Activated CD8-positive, alpha-beta memory T cell treated with anti-CD3 and anti-CD28 coated beads for 48 hours (primary cell): ENCODE measurements at places on chromosomes 5 and 9.

DNA sequence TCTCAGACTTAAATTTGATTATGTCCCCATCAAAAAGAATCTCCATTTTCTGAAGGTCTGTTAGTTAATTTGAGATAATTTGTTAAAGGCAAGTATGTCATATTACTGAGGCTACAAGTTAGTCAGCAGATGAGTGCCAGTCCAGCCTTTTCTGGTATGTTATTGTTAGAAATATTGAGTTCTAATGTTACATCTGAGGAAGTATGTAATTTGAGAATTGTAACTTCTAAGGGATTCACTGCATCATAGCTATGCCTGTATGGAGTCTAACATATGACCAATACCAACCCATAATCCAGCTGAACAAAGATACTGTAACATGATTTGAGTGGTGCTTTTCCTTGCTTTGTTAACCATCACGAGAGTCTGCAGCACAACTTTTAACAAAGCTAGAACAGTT, 13.9 kb downstream of the SLC23A1 start:
- DNase-seq: no peak

- DNase-seq: no peak
These were observed 3.5 kb downstream of the PRXL2C start for GRCh38 chr9:96651626-96652025.

DNA sequence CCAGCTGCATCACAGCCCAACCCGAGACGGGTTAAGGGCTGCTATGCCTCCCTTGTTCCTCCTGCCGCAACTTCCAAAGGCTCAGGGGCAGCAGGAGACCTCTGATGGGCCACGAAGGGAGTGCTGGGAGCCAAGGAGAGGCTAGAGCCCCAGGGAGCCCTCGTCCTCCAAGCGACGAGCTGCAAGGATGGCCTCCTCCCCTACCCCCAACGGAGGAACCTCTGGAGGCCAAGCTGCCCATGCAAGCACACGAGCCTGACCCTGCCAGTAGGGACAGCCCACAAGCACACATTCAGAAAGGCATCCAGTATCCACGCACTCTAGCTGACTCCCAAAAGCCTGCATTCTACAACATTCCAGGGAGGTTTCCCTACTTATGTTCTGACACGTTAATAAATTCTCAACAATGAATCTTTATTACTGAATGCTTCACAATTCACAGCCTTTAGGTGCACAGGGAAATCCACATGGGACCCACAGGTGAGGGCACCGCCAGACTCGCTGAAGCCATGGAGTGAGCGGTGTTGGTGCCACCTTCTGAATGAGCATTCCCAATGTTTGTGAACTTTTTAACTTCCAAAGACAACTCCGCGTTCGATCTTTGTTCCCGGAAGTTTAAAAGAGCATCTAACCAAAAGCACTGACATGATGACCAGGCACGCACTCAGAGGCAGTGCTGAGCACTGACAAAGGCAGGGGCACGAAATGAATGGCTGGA, 28.7 kb downstream of the IPPK start:
- DNase-seq: no peak

- DNase-seq: no peak
These were observed 21.5 kb downstream of the PALM2AKAP2 start for GRCh38 chr9:109801484-109801883.

DNA sequence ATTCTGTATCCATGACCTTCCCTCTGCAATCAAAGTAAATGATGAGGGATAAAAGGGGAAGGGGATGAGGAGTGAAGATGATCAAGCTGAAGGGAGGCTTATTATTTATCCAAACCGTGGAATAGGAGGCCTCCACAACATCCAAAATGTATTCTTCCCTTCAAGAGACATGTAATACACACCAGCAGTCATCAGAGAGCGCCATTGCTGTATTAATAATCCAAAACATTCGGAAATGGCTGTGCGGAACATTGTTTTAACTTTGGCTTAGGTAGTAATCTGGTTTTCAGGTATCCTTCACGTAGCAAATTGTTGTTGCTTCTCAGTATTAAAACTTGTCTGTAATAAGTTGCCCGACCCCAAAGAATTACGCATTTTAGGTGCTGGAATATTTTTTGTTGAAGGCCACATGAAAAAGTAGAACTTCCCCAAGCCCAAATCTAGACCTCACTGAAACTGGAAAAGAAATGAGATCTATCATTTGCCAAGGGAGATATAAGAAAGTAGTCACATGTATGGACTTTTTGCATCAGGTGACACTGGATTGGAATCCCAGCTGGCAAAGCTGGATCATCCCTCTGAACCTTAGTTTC, 2.6 kb upstream of the BOD1 start:
- DNase-seq: no peak

GRCh38 chr5:130529511-130530485, 625.5 kb downstream of the CHSY3 start:
- no peak for DNase-seq

DNA sequence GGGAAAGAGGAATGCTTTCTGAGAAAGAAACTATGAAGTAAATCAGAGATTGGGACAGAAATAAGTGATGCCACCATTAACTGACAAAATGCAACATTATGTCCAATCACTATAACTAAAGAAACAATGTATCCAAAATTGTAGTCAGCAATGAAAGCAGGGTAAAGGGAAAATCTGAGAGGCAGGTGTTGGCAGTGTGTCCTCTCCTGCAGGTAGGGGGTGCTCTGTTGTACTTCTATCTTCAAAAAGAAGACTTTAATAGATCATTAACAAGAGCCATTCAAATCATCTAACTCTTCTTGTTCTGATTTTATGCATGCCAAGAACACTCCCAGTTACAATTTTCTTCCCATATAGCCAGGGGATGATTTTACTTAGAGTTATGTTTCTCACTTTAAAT, 1275.7 kb downstream of the PTPRD start:
- no peak for DNase-seq

GRCh38 chr5:54981928-54982327, 3.5 kb downstream of the ESM1 start:
- DNase-seq: no peak

GRCh38 chr5:59756373-59757035, 137.0 kb downstream of the PDE4D start:
- no peak for DNase-seq

DNA sequence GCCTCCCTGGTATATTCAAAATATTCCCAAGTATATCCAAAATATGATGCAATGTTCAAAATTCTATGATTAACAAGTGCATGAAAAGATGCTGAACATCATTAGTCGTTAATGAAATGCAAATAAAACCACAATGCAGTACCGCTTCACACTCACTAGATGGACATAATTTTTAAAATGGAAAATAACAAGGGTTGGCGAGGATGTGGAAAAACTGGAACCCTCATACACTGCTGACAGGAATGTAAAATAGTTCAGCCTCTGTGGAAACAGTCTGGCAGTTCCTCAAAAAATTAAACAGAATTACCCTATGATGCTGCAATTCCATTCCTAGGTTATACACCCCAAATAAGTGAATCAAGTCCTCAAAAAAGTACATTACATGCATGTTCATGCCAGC, 36.1 kb upstream of the MYOT start:
- DNase-seq: no peak

DNA sequence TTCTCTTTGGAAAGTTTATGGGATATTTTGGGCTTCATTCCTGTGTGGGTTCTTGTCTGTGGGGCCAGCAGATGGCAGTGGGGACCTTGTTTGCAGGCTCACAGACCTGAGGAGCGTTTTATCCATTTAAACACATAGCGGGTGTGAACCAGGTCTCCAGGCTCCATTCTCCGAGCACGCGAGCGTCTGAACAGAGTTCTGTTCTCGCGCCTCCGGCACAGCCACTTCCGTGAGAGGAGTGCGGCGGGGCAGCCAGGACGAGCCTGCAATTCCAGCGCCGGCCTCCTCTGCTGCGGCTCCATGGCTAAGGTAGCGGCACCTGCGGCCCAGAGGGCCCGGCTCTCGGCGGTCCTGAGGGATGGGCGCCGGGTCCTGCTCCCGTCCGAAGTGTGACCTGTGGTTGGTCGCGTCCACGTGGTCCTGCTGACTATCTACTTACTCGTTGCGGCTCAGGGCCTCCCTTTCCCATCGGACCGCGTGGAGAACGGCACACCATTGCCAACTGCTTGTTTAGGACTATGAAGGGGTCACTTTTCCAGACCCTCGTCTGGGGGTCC, 7.3 kb downstream of the NRARP start:
- no peak for DNase-seq

DNA sequence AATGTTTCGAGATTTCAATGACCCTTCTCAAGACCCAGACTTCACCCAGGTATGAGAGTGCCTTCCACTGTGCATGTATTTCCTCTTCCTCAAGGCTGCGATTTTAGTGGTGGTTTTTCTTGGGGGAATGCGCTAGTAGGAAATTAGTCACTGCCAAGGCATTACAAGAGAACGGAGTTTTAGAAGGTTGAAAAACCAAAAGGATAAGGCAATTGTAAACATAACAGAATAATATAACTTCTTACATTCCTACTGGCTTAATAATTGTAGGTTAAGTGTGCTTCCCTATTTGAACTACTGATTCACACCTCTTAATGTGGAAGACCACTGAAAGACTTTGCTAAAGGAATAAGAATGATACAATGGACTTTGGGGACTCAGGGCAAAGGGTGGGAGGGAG, 38.9 kb downstream of the ACO1 start:
- DNase-seq: no peak

DNA sequence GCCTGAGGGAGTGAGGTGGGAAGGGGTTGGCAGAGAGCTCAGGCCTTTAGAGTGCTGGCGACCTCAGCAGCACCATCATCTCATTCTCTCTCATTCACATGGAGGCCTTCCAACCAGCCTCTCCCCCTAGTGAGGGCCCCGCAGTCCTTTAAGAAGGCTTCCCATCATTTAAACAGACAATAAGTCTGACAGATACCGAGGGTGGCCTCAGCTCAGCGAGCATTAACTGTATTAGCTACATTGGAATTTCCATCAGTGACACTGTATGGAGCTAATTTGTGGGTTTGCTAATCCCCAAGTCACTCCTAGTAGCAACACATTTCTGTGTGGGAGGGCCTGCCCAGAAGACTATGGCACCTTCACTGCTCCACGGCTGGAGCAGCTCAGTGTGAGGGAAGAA, 75.8 kb downstream of the INSYN2B start:
- no peak for DNase-seq

DNA sequence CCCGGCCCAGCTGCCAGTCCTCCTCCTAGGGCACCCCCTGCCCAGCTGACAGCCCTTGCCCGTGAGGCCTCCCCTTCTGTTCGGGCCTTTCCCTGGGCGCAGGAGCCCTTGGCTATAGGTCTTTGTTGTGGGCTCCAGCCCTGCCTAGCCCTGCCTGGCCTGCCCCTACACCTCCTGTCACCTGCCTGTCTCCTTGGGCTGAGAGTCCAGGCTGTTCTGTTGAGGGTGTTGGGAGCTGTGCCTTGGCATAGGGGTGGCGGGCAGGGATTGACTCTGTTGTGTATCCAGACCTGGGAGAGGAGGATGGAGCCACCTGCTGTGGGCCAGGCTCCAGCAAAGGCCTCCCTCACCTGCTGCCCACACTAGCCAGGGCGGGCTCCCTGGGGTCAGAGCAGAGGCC, 11.6 kb downstream of the FCN2 start:
- no peak for DNase-seq

GRCh38 chr5:98186128-98186527, 587.3 kb upstream of the RGMB start:
- DNase-seq: no peak

- no peak for DNase-seq
These were observed 4.2 kb downstream of the AK1 start for GRCh38 chr9:127873223-127873691.

GRCh38 chr9:100428871-100429654, 2.1 kb downstream of the MSANTD3 start:
- no peak for DNase-seq

DNA sequence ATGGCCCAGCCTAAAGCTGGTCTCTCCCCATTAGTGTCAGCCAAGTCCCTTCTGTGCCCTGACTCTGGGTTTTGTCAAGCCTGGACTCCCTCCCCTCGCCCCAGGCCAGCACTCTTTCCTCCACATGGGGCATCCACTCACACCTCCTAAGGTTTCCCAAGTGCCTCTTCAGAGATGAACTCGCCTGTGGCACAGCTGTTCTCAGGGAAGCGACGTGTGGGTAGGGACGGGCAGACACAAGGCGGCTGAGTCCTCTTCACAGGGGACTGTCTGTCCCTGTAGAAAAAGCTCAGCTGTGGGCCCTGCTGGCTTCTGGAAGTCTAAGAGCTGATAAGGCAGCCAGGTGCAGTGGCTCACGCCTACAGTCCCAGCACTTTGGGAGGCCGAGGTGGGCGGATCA, 78.5 kb downstream of the CACNA1B start:
- DNase-seq: no peak

GRCh38 chr9:109258481-109259302, 62.2 kb downstream of the EPB41L4B start:
- no peak for DNase-seq

DNA sequence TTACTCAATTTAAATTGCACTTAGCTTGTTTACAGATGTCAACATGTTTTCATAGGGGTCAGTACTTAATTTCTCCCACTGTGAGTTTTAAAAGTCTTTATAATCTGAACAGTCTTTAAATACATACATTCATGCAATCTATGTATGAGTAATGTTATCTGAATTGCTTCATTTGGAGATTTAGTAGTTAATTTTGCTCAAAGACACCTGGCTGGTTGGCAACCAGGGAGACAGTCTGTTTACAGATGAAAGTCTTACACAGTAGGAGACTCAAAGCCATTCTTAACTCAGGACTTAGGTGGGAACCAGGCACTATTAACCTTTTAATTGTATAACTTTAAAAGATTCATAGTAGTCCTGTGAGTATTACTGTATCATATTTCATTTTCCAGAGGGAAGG, 29.3 kb downstream of the DAB2 start:
- no peak for DNase-seq

- DNase-seq: no peak
These were observed 127.8 kb downstream of the FOCAD start for GRCh38 chr9:20811872-20812271.

GRCh38 chr5:172505403-172505759, 51.1 kb upstream of the SH3PXD2B start:
- no peak for DNase-seq

DNA sequence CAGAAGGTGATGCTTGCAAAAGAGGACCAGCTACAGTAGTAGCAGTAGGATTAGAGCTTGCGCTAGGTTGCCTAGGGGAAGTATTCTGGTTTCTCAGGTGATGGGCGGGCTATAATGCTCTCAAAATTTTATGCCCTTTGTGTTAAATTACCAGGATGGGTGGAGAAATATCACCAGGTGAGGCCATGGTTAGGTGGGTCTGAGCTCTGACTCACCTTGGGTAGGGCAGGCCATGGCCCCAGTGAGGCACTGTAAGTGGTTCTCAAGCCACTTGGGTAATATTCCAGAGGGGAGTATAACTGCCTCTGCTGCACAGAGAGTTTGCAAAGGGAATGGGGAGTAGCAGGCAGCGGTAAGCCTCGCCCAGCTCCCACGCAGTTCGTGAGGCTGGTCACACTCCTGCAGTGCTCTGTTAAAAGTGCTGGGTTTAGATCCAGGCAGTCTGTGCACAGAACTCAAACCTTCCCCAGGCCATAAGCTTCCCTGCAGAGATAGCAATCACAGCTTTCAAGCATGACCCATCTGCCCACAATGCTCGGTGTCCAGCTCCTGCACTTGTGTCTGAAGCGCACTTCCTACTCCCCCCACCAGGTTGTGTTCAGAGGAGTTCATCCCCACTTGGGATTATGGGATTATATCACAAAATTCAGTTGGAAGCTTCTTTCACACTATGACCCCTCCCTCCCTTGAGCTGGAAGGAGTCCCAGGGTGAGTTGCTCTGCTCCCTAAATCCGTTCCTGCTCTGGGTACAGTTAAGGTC, 575.0 kb downstream of the CHSY3 start:
- DNase-seq: no peak
